ENCODE measurements at places on chromosomes 11 and 22. TPM values are rescaled to one million over a fixed set of nuclear protein-coding genes. Genes with fewer than 3 reads are reported as not detected.

GRCh38 chr11:110148775-110149744 lies 55.9 kb downstream of the ZC3H12C start:
- DNase-seq, result no peak
- peaks cover 5% of the 10 kb centered on the region for H3K36me3 ChIP-seq
- no peaks in the 10 kb centered on the region for H3K27me3 ChIP-seq
- H3K27ac ChIP-seq, result no peak overlapping the region
- no peak overlapping the region for H3K4me3 ChIP-seq

Gene CHST1
- not detected for total RNA-seq

Gene MACROD1
- total RNA-seq, result 11.9 TPM

Gene GGT1
- total RNA-seq, result 4.9 TPM

Gene YAP1
- total RNA-seq, result 91.4 TPM

DNA sequence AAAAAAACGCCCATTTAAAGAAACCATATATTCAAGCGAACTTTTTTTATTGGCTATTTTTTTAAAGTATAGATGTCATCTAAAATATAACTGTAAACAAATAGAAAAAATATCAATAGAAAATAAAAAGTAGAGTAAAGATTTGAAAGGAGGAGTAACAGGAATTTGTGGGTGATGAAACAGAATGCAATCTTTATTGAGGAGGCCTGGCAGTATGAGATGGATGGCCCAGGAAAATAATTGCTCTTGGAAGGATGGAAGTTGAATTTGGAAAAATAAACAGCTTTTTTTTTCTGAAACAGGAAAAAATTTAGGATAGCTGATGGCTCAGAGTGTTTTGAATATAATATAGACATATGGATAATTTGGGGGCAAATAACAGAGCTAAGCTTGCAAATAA lies 219.0 kb downstream of the CASP12 start:
- no peaks in the 10 kb centered on the region for H3K4me1 ChIP-seq
- H3K27me3 ChIP-seq, result no peaks in the 10 kb centered on the region
- H3K27ac ChIP-seq, result no peak overlapping the region
- no peaks in the 10 kb centered on the region for H3K36me3 ChIP-seq
- H3K4me3 ChIP-seq, result no peak overlapping the region
- DNase-seq, result no peak

Gene CDC45
- total RNA-seq, result 50.7 TPM

DNA sequence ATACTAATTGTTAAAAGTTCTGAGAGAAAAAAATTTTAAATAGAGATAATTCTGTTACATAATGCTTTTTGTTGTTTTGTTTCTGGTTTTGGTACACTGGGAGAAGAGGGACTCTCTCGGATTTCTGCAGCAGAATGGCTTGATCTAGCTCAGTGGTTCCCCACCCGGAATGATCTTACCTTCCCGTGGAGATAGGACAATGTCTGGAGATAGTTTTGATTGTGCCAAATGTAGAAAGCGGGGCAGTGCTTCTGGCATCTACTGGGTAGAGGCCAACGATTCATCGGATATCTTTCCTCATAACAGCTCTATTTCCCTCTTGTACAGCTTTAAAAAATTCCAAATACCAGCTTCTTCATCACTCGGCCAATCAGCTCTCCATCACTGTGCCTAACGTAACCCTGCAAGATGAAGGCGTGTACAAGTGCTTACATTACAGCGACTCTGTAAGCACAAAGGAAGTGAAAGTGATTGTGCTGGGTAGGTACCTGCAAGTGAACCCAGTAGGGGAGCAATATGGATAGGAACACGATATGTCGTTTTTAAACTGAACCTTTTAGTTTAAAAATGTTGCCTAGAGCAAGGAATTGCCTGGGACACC lies 13.2 kb downstream of the CRTAM start:
- DNase-seq, result no peak
- no peaks in the 10 kb centered on the region for H3K36me3 ChIP-seq
- H3K4me1 ChIP-seq, result peaks cover 24% of the 10 kb centered on the region
- no peak overlapping the region for H3K27ac ChIP-seq

DNA sequence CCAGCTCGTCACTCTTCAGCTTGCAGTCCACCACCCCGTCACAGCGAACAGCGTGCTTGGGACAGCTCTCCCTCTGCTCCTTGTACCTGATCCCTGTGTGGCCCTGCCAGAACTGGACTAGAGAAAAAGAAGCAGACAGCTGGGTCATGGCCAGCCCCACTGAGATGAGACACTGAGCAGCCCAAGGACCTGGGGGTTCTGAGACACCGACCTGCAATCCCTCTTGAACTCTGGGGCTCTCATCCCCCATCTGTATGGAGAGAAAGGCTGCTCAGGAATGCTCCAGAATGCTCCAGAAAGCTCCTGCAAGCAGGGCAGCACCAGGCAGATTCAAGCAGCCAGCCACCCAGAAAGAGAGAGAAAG lies 14.8 kb downstream of the TMPRSS13 start:
- no peak overlapping the region for H3K4me3 ChIP-seq
- no peaks in the 10 kb centered on the region for H3K27me3 ChIP-seq
- no peak for DNase-seq
- H3K4me1 ChIP-seq, result peaks cover 5% of the 10 kb centered on the region

DNA sequence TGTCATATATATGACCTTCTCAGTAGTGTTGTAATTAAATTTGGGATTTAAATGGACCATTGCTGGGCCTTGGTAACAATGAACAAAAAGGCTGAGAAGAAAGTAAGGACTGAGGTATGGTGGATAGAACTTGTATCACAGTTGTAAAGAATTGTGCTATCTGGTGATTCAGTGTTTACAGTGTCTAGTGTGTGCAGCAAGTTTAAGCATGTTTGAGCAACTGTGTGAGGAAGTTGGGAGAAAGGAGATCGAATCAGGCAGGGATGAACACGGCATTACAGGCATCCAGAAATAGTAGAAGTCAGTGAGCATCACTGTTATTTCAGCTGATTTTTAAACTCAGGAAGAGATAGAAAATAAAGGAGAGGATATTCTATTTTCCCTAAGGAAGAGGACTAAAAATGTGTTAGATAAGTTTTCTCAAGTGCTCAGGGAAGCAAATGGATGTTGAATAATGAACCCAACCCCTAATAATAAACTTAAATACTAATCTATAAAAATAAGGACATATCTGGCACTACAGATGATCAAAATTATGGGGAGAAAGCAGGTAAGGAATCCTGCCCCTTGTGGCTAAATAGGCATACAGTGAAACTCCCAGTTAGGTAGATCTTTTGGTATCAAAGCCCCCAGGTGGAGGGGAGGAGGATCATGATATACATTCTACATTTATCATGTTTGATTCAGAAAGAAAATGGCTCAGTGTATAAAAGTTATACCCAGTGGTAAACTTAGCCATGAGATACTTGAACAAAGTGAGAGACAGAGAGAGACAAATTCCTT lies 361.0 kb upstream of the ANO3 start:
- DNase-seq, result no peak
- no peaks in the 10 kb centered on the region for H3K4me1 ChIP-seq
- no peak overlapping the region for H3K27ac ChIP-seq
- H3K4me3 ChIP-seq, result no peak overlapping the region
- H3K27me3 ChIP-seq, result no peaks in the 10 kb centered on the region

GRCh38 chr11:5847711-5848110 lies 6.0 kb upstream of the OR52E6 start:
- no peak overlapping the region for H3K4me3 ChIP-seq
- no peak overlapping the region for H3K27ac ChIP-seq
- no peaks in the 10 kb centered on the region for H3K27me3 ChIP-seq
- DNase-seq, result no peak
- H3K36me3 ChIP-seq, result no peaks in the 10 kb centered on the region

- DNase-seq, result peak; percentile 95
- H3K4me1 ChIP-seq, result peaks cover 17% of the 10 kb centered on the region
- H3K27ac ChIP-seq, result no peak overlapping the region
- no peaks in the 10 kb centered on the region for H3K36me3 ChIP-seq
- peaks cover 83% of the 10 kb centered on the region for H3K27me3 ChIP-seq
Observed at GRCh38 chr11:75241036-75241905, 697 bp downstream of the TPBGL start.

Gene OR5B3
- not detected for total RNA-seq

DNA sequence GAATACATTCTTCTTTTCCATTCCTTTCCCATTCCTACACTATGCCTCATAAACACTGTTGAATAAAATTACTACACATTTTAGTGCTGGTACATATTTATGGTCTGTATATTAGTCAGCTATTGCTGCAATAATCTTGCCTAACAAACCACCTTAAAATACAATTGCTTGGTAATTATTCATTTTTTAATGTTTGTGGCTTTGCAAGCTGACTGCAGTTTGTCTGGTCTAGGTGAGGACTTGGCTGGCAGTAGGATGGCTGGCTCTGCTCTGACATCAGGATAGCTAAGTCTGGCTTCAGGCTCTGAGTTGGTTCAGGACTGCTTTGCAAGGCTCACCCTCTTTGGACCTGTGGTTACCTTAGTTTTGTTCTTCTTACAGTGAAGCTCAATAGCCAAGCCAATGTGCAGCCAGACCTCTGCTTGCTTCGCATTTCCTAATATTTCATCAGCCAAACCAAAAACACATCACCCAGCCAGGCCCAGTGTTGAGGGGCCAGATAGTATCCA lies 913.4 kb upstream of the RAG2 start:
- H3K36me3 ChIP-seq, result no peaks in the 10 kb centered on the region
- no peaks in the 10 kb centered on the region for H3K27me3 ChIP-seq
- no peak for DNase-seq
- H3K4me3 ChIP-seq, result no peak overlapping the region
- no peak overlapping the region for H3K27ac ChIP-seq
- H3K4me1 ChIP-seq, result no peaks in the 10 kb centered on the region

GRCh38 chr22:24208012-24208749 lies 26.9 kb downstream of the SUSD2 start:
- no peak overlapping the region for H3K27ac ChIP-seq
- H3K36me3 ChIP-seq, result no peaks in the 10 kb centered on the region
- no peaks in the 10 kb centered on the region for H3K4me1 ChIP-seq
- no peak overlapping the region for H3K4me3 ChIP-seq
- no peaks in the 10 kb centered on the region for H3K27me3 ChIP-seq
- DNase-seq, result no peak

Gene TUBA8
- total RNA-seq, result 0.39 TPM

DNA sequence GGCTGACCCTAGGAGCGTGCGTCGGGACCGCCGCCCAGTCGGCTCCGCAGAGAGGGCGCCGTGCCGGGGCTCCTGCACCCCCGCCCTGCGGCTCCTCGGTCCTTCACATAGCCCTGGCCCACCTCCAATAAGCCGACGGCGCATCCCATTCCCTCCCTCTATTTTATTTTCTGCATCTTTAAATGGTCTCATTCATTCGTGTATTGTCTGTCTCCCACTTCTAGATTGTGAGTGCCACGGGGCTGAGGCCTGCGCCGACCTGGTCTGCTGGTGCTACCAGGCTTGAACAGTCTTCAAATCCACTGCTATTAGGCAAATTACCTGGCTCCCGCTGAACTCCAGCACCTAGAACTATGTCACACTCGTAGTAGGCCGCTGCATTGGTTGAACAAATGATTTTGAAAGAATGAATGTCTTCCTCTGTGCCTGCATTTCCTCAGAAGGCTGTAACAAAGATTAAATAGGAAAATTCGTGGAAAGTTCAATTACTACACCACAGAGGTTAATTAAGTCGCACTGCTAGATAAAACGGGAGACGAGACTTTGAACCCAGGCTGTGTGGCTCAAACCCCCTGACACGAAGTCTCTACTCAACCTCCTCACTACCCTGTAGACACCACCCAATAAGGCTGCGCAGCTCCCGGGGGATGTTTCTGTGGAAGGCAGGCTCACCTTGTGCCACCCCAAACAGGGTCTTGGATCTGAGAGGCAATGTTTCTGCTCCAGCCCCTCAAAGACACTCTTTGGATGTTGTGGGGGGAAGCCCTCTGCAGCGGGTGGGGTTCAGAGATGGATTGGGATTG lies 1.2 kb upstream of the PPP1R14B start:
- H3K4me3 ChIP-seq, result peak overlapping the region; percentile 71
- peaks cover 41% of the 10 kb centered on the region for H3K4me1 ChIP-seq
- H3K36me3 ChIP-seq, result no peaks in the 10 kb centered on the region
- no peak for DNase-seq
- H3K27me3 ChIP-seq, result peaks cover 6% of the 10 kb centered on the region

- H3K27me3 ChIP-seq, result no peaks in the 10 kb centered on the region
- no peak for DNase-seq
- no peaks in the 10 kb centered on the region for H3K4me1 ChIP-seq
Observed at GRCh38 chr11:81253244-81253643, 1480.4 kb downstream of the FAM181B start.

DNA sequence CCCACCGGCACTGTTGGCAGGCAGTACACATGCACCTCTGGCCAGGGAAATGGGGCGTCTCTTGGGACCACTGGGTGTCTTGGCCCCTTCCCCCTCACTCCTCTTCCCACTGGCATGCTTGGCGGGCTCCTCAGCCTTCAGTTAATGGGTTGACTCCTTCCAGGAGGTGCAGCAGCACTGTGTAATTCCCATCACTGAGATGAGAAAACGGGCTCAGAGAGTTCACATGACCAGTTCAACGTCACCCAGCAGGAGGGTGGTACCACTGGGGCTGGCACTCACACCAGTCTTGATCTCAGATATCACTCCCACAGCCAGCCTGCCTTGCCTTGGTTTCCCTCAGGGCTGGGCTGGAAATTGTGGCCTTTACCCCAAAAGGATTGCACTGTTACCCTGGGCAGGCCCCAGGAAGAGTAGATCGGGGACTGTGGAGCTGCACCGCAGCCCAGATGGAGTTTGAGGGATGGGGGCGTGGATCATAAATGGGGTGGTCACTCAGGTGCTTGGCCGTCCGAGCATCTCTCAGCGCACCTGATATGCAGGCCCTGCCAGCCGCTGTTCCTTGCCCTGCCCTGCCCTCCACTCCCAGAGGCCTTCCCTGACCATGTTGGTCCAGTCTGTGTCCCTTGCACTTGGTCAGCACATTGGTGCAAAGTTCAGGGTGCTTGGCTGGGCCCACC lies 16.9 kb downstream of the CAPN5 start:
- no peaks in the 10 kb centered on the region for H3K36me3 ChIP-seq
- DNase-seq, result no peak
- H3K27me3 ChIP-seq, result no peaks in the 10 kb centered on the region
- no peak overlapping the region for H3K4me3 ChIP-seq

- no peak overlapping the region for H3K27ac ChIP-seq
- H3K4me3 ChIP-seq, result no peak overlapping the region
Observed at GRCh38 chr11:115201111-115201792, 303.0 kb downstream of the CADM1 start.

- H3K4me1 ChIP-seq, result no peaks in the 10 kb centered on the region
- DNase-seq, result no peak
- no peak overlapping the region for H3K4me3 ChIP-seq
- H3K27me3 ChIP-seq, result no peaks in the 10 kb centered on the region
- no peak overlapping the region for H3K27ac ChIP-seq
- H3K36me3 ChIP-seq, result peaks cover 9% of the 10 kb centered on the region
Observed at GRCh38 chr22:41874090-41874489, 40.8 kb downstream of the SHISA8 start.

- H3K27me3 ChIP-seq, result no peaks in the 10 kb centered on the region
- H3K36me3 ChIP-seq, result no peaks in the 10 kb centered on the region
- H3K4me3 ChIP-seq, result peak overlapping the region; percentile 84
- H3K4me1 ChIP-seq, result peaks cover 27% of the 10 kb centered on the region
Observed at GRCh38 chr11:73140213-73141030, 1.7 kb downstream of the FCHSD2 start.

GRCh38 chr22:22576244-22576988 lies 17.4 kb upstream of the PRAME start:
- no peak overlapping the region for H3K27ac ChIP-seq
- H3K36me3 ChIP-seq, result no peaks in the 10 kb centered on the region
- H3K4me1 ChIP-seq, result no peaks in the 10 kb centered on the region
- H3K4me3 ChIP-seq, result no peak overlapping the region
